ENCODE measurements at places on chromosomes 3 and 15.

GRCh38 chr3:115092220-115092791 is 54.8 kb downstream of the ZBTB20 start:
- no peak for ATAC-seq

- ATAC-seq: no peak
These were observed 300.9 kb downstream of the PYDC2 start for GRCh38 chr3:191761906-191762305.

- ATAC-seq: no peak
These were observed 130.1 kb downstream of the UACA start for GRCh38 chr15:70633103-70633831.

GRCh38 chr3:71087143-71088018 is 496.1 kb downstream of the FOXP1 start:
- peak; percentile 88 for ATAC-seq

DNA sequence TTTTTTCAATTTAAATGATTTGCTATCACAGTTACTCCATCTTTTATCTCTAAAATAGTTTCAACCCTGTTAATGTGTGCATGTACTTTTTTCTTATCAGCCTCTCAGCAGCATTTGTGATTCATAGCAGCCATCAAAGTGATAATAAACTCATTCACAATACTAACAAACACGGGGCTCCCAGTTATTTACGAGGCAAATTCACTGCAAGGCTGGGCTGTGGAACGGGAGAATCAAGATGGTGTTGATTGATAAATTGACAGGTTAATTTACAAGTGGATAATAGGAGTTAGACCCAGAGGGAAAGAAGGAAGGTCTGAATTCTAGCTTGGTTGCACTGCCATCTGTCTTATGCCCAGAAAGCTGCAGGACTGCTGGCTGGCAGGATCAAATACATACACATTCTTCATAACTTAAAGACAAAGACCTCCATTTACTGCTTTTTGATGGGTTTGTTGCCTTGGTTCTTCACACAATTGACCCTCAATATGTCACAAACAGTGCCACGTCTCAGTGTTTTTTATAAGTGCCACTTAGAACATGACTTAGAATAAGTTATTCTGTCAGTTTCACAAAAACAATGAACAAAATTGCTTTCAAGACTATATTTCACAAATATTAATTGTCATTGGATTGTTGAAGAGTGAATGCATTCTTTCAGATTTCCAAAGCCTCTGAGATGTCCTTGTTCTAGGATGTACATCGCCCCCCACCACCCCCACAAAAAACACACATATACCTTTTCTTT is 562.8 kb downstream of the NR2F2 start:
- ATAC-seq: no peak

GRCh38 chr15:88194162-88194561 is 62.4 kb downstream of the NTRK3 start:
- ATAC-seq: no peak

- no peak for ATAC-seq
These were observed 50.1 kb downstream of the P2RY1 start for GRCh38 chr3:152885076-152885475.

- ATAC-seq: no peak
These were observed 2.4 kb upstream of the REC114 start for GRCh38 chr15:73440571-73440970.

All from stimulated activated memory B cell treated with anti-CD40 and anti-IgM and Interleukin-4, amounts not matched to agents 10 μg/mL and 1 μg/mL and 100 μg/mL, for 72 hours (primary cell).